ENCODE measurements at places on chromosomes 6 and 20.

DNA sequence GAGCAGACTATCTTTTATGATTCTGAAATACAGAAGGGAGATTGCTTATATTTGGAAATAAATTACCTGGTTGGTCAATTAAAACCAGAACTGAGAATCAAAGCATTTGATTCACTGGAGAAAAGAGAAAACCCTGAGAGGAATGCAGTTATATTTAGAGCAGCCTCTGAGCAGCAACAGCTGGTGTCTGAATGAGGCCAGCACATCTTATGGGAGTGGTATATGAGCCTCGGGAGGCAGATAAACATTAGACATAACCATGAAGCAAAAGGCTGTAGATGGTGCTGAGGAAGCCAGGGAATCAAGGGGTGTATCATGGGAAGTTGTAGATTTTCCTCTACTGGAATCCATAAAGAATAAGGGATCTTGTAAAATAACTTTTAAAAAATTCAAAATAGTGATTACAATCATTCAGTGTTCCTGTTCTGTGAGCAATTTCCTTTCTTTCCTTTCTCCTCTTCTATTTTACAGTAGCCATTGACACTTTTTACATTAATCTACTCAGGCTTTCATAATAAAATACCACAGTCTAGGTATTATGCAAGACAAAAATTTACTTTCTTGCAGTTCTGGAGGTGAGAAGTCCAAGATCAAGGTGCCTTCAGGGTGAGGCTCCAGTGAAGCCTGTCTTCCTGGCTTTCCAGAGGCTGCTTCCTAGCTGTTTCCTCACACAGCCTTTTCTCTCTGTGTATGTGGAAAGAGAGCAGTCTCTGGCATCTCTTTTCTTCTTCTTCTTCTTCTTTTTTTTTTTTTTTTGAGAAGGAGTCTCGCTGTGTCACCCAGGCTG is 32.8 kb upstream of the ENPP5 start:
- DNase-seq, result no peak

DNA sequence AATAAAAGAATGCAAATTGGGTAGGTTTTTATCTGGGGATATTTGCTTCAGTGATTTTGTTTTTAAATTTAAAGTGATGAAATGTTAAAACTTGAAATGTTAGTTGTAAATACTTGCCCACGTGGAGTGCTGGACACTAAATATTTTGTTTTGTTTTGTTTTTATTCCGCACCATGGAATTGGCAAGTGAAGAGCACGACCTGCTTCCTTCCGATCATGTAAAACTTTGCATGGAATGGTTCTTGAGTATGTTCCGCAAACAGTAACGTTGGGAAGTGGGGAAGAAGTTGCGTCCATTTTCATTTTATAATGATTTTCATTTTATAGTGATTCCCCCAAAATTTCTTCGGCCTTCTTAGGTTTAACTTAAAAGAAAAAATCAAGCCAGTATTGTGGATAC is 765 bp downstream of the IRAK1BP1 start:
- DNase-seq, result no peak

- no peak for DNase-seq
These were observed 16.0 kb upstream of the PHACTR3 start for GRCh38 chr20:59588236-59588855.

DNA sequence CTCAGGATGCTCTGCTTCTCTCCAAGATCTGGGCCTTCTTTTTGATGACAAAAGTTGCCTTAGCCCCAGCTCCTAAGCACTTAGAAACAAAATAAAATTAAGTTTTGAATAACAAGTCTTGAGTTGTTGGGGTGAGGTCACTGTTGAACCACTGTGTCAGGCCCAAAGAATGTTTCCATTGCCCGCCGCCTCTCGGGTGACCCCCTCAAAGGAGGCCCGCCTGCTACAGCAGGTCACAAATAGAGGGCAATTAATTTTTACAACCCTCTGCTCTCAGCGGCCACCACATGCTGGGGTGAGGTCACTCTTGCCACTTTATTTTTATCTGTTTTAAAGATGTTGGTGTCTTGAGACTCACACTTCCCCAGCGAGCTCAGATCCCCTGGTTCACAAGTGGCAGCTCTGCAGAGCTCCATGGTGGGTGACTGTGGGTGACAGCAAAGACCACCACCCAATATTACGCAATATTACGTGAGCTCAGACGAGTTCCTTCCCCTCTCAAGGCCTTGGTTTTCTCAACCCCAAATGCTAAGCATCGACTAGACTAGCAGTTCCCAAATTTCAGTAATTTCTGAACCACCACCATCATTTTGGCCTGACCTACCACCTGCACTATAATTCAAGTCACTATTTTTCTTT is 247.7 kb upstream of the PMEPA1 start:
- no peak for DNase-seq

- DNase-seq, result no peak
These were observed 306.9 kb downstream of the DHX35 start for GRCh38 chr20:39268981-39269461.

- no peak for DNase-seq
These were observed 16.3 kb downstream of the NTSR1 start for GRCh38 chr20:62724692-62725595.

Measured in GDM1 (cell line).